ENCODE measurements at places on chromosomes 1 and 21. TPM values are rescaled to one million over a fixed set of nuclear protein-coding genes. Genes with fewer than 3 reads are reported as not detected.

DNA sequence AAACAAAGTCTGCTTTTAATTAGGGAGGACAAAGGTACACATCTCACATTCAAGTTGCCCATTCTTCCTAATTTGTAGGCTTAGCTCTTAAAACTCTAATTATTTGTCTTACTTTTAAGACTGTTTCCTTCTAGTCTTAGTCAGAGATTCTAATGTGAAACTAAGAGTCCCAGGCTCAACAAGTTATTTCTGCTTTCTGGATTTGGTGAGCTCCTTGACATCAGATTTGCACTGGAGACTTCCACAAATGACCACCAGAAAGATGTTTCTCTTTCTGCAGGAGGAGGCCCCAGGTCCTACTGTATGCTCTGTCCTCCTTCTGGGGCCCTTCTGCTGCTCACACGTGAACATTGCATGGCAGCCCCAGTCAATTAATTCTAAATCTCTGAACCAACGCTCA, 194.2 kb upstream of the JUN start:
- DNase-seq = no peak

GPR161 gene
- 2.9 TPM for polyA plus RNA-seq

DNA sequence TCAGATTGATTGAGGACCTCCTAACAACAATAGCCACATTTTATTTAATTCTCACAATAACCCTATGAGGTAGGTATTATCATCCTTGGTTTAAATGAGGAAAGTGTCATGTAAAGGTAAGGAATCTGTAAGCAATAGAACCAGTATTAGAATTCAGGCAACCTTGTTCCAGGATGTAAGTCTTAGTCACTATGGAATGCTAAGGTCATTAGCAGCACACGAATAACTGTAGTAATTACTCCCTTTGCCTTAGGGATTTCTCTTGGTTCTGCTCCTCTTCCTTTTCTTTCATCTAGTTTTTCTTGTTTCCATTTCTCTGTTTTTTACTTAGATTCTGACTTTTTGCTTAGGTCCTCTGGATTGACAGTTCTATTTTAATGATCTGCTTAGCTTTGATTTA, 23.1 kb upstream of the ATP6V1G3 start:
- no peak for DNase-seq

PTGS2 gene
- 4.6 TPM for polyA plus RNA-seq

DNA sequence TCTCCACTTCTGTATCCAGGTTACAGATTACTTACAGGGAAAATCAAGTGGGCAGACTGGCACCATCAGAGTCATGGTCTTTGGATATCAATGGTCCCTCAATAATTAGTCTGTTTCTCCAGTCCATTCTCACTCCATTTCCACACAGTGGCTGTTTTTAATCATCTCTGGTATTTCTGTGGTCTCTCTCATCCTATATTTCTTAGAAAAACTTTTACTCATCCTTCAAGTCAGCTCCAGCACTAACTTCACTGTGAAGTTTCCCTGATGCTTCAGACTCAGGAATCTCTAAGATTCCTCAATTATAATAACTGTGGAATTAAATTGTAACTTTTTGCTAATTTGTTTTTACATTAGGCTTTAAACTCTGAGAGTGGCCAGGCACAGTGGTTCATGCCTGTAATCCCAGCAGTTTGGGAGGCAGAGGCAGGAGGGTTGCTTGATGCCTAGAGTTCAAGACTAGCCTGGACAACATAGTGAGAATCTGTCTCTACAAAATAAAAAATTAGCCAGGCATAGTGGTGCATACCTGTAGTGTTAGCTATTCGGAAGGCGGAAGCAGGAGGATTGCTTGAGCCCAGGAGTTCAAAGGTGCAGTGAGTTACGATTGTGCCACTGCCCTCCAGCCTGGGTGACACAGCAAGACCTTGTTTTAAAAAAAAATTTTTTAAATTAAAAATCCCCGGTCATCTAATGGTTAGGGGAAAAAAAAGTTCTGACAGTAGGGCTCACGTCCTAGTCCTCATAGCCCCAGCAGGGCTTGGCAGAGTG, 10.6 kb downstream of the CD160 start:
- no peak for DNase-seq

SPRR2E gene
- polyA plus RNA-seq = not detected

DNA sequence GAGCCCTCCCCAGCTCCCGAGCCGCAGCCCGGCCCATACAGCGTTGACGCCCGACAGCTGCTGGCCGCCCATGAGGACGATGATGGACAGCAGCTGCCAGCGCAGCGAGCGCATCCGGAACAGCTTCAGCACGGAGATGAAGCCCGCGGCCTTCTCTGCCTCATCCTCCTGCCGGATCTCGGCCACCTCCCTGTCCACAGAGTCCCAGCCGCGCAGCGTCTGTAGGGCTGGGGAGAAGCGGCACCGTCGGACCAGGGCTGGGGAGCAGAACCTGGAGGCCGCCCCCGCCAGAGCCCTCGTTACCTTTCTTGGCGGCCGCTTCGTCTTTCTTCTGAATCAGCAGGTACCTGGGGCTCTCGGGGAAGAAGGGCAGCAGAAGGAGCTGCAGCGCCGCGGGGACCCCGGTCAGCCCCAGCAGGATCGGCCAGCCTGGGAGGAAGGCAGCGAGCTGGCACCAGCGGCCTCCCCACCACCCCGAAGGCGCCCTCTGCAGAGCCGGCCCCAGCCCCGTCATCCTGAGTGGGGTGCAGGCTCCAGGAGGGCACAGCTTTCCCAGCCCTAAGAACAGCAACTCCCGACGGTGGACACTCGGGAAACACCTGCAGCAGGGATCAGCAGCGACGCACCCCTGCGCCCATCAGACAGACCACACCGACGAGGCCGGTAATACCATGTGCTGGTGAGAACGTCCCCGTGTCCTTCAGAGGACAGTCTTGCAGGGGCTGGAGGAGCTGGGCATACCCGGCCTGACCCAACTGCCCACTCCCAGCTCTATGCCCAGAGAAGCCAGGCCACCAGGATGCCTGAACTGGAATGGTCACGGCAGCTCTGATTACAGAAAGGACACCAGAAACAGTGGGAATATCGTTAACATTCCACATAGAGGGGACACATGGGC, 13.8 kb upstream of the SLC2A7 start:
- peak; percentile 51 for DNase-seq

OR2T11 gene
- not detected for polyA plus RNA-seq

CYP4A22 gene
- not detected for polyA plus RNA-seq

PTTG1IP gene
- polyA plus RNA-seq = 61.3 TPM

- DNase-seq = no peak
These were observed 38.6 kb downstream of the DENND1B start for GRCh38 chr1:197736685-197737084.

CLDN19 gene
- not detected for polyA plus RNA-seq

- no peak for DNase-seq
These were observed 28.9 kb upstream of the APP start for GRCh38 chr21:26199456-26199855.

DNA sequence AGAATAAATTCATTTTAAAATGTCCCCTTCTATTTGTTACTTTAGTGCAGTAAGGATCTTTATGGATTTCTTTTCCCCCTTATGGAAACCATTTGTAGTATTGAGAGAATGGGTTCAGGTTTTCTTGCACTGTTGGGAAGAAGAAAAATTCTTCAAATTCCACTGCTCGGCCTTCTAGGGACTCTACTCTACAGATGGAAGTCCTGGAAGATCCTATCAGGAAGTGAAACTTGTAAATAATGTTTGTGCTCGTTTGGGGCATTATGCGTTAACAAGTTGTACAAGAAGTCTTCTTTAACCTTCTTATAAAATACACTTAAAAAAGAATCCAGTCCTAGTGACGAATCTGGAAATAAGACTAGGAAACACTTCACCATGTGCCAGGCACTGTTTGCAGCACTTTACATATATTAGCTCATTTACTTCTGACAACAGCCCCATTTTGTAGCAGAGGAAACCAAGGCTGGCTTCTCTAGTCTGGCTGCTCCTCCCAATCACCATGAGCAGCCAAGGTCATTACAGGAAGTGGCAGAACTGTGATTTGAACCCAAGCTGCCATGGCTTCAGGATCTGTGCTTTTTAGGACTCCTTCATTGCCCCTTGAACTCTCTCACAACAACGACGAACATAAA, 11.8 kb downstream of the LRRC8D start:
- no peak for DNase-seq

DNA sequence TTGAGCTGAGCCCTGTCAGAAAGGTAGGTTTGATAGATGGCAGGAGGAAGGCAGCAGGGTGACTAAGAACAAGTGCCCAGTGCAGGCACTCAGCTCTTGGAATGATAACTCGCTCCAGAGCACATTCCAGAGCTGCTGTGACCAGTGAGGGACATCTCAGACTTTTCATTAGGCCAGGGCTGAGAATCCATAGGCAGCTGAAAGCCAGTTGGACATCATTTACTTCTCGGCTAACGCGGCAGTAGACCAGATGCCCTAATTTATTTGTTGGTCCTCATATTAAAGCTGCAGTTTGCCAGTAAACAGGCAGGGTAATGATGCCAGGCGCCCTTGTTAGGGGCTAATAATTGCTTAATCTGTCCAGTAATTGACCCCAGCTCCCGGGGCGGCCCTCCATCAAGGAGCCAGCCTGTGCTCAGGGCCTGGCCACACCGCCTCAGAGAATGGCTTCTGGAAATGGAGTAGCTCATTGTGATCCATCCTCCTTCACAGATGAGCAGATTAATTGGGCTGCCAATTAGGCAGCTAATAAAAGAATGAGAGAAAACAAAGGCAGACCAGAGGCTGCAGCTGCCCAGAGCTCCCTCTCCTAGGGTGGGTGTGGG, 122.0 kb downstream of the BEND5 start:
- DNase-seq = peak; percentile 63

DNA sequence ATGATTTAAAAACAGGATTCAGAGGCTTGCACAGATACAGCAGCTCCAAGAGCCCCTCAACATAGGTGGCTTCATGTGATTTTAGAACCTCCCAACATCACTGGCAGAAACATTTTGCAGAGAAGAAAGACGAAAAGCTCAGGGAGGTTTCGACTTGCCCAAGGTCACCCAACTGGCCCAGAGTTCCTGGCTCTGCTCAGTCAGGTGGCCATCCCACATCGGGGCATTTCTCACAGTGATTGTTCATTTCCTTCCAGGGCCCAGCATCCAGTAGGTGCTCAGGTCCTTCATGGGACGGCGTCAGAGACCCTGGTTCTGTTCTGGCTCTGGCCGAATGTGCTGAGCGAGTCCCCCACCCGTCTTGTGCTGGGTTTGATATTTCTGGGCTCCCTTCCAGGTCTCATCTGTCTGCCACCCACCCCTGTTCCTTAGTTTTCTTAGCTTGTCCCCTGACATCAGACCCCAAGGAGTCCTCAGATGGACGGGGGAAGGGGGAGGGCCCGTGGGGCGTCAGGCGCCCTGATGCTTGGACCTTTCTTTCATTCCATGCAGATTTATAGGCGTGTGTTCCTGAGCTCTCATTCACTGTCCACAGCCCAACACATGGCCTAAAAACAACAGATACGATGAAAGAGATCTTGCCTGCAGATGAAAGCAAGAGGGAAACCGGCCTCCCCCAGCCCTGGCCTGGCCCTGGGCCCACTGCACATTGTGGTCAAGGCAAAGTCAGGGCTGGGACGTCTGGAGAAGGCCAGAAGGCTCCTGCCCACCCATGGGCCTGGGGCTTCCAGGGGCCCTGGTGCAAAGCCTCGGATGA, 123.1 kb upstream of the ZBTB40 start:
- DNase-seq = no peak

DNA sequence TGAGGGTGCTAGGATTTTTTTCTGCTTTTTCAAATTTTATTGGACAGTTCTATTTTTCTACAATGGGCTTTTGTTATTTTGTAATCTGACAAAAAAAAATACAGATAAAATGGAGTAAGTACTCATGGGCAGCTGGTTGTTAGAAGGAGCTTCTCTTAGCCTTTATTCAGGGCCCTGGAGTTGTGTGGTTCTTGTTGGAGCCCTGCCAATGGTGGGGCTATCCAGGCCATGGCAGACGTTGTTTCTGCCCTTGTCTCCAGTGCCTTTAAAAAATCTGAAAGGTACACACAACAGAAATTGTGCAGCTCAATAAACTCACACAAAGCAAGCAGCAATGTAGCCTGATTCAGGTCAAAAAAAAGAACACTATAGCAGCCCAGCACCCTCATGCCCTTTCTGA, 153.5 kb upstream of the GALNT2 start:
- DNase-seq = peak; percentile 6

AK2 gene
- 98.8 TPM for polyA plus RNA-seq

DNA sequence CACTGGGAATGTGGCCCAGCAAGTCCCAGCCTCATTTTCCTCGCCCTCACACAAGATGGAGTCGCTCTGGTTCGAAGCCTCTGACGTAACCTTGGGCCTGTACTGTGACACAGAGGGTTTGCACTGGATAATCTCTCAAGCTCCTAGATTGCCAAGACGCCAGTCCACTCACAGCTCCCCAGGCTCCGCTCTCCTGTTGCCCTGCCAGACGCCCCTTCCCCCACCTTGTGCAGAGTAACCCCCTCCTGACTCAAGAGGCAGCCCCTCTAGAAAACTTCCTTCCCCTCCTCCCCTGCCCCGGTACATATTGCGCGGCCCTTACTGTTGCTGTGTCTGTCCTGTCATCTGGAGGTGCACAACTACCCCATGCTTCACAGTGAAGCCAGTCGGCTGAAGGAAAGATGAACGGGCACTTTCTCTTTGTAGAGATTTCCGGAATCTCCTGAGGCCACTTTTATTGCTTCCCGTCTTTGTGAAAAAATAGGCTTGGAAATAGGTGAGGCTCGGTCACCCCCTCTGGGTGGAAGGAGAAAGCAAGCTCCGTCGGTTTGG, 981 bp upstream of the KIAA1614 start:
- DNase-seq = no peak
